CD4-positive, alpha-beta T cell treated with Interleukin-2 at 100 ng/mL for 4 hours (primary cell): ENCODE measurements at places on chromosomes 6 and 20.

DNA sequence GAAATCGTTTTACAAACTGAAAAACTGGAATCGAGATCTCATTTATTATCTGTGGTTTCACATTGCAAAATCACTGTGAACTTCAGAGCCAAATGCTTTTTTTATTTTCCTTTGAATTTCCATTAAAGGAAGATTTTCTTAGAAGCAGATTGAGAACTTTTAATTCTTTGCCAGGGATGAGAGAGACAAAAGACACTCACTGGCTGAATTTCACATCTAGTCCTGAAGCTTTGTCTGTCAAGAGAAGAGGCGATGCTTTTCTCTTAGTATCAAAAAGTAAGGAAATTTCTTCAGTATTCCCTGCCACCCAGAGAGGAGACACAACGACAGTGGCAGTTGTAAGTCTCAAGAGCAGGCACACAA is 141.8 kb downstream of the TMEM200A start:
- DNase-seq: no peak

- no peak for DNase-seq
Observed at GRCh38 chr6:151044465-151045441, 179.3 kb downstream of the MTHFD1L start.

DNA sequence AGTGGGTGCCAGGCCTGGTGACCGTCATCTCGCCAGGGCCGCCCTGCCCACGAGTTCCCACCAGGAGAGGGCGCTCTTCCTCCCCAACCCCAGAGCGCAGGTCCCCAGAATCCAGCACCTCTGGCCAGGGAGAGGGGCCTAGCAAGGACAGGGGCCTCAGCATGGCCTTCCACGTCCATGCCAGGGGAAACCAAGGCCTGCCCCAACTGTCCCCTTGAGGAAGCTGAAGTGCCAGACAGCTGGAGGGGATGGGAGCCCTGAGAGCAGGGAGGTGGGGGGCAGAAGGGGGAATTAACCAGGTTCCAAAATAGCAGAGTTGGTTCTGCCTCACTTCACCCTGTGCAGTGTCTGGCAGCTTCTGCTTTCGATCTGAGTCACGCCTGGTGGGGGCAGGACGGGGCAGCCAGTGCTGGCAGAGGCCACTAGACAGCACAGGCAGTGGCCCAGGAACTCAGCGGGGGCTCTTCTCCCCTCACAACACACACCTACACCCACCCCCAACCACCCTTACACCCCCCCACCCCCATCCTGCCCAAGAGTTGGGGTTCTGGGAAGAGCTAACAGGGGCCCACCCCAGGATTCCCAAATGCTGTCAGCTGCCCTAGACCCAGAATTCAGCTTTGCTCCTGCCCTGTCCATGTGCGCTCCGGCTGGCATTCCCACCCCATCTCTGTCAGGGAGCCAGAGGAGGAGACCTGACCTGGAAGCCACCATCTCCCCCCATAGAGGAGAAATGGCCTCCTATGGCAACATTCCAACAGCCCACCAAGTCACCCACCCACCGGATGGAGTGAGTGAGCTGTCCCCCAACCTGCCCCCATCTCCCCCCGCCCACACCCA is 29.2 kb downstream of the TFEB start:
- DNase-seq: peak; percentile 61

DNA sequence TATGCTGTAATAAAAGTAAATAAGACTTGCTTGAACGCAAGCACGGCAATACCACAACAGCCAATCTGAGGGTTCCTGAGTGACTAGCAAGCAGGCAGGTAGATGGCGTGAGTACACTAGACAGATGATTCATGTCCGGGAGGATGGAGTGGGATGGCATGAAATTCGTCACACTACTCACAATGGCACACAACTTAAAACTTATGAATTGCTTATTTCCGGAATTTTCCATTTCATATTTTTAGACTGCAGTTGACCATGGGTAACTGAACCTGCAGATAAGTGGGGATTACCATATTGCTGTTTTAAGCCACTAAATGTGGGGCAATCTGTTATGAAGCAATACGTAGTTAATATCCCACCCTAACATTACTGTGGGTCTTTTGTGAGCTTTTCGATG is 93.6 kb upstream of the NFATC2 start:
- no peak for DNase-seq

DNA sequence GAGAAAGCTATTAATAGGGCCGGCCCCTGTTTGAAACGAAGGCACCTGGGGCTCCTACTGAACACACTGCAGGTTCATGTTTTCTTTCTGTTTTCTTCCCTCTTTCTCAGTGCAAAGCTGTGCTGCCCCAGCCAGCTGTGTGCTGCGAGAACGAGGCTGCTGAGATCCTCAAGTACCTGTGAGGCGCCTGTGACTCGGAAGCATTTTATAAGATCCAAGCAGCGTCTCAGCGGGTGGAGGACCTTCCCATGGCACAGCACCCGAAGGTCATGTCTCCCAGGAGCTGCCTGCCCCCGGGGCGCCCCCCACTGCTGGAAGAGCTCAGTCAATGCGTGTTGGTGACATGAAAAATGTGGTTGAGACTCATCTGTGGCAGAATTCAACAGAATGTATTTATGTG is 66.3 kb downstream of the SMOC2 start:
- DNase-seq: no peak

DNA sequence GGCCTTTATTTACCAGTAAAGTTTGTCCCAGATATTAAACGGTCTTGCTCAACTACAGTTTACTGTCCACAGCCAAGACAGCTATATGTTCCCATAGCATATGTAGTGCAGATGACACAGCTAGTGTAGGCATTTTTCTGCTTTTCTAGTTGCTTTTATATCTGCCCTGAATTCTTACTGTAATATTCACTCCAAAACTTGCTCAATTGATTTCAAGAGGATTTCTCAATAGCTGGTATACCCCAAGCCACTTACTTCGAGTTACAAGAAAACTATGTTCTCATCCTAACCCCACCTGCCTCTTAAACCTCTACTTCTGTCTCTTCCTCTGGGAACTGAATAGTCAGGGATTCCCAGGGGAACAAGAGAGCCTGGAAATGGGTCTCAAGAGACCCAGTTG is 18.9 kb upstream of the ROS1 start:
- DNase-seq: no peak

DNA sequence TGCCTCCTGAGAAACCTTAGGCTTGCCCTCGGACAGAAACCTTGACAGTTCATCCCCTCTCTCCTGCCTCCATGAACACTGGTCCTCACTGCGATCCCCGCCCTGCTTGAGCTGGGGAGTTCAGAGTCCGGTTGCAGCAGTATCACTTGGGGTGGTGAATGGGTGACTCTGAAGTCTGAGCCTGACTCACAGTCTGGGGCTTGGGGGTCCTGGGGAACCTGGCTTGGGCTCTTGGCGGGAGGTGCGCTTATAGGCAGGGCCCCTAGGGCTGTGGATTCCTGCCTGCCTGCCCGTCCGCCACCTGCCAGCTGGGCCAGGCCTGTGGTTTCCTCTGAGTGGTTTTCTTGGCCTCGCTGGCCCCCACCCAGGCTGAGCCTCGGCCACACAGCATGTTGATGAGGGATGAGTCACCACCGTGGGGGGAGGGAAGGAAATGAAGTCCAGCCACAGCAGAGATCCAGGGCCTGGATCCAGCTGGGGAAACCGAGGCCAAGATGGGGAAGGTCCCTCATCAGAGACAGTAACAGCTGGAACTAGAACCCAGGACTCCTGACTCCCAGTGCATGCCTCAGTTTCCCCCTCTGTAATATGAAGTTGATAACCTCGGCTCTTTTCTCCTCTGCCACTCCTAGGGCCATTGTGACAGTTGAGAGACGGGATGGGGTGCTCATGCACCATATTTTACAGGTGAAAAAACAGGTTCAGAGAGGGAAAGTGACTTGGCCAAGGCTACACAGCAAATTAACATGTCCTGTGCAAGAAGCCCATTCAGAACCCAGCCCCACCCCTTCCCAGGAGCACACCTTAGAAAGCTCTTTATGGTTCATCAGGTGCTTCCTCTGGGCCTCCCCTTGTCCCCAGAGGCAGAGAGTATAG is 9.2 kb downstream of the FOXS1 start:
- peak; percentile 37 for DNase-seq

GRCh38 chr20:51223183-51223720 is 200.3 kb upstream of the KCNG1 start:
- DNase-seq: no peak

- DNase-seq: no peak
Observed at GRCh38 chr6:10949579-10950490, 63.0 kb downstream of the SYCP2L start.

DNA sequence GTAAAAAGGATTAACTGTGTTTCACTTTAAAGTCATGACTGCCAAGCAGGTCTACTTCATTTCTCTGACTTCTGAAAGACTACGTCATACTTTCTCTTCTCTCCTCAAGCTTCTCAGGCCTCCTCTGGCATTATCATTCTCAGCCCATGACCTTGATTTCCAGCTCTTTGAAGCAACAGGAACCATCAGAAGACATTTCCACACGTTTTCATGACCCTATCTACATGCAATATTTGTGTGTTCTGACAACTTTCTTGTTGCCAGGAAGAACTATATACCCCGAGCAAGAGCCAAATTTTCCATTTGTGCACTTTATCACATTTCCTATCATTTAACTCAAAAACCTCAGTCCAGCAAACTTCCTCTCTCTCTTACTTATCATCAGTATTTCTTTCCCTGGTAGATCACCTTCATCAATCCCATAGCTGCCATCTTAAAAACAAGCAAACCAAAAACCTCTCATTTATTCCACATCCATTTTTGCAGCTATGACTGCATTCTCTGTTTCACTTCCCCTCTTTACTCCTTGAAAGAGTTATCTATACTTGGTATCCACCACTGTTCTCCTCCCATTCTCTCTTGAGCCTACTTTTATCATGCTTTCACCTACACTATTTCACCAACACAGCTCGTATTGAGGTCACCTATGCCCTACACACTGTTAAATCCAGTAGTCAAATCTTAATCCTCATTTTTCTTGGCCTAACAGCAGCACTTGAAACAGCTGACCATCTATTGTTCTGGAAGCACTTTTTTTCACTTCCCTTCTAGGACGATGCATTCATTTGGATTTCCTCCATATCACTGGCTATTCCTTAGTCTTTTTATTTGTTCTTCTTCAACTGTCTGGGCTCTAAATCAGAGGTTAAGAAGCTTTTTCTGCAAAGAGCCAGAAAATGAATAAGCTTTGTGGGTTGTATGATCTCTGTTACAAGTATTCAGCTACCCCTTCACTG is 47.1 kb downstream of the STX7 start:
- DNase-seq: no peak
